HS-27A (cell line): ENCODE measurements at places on chromosomes 16 and 17.
A peak's percentile ranks its signal among the peaks of the same experiment; 100 is the strongest.

DNA sequence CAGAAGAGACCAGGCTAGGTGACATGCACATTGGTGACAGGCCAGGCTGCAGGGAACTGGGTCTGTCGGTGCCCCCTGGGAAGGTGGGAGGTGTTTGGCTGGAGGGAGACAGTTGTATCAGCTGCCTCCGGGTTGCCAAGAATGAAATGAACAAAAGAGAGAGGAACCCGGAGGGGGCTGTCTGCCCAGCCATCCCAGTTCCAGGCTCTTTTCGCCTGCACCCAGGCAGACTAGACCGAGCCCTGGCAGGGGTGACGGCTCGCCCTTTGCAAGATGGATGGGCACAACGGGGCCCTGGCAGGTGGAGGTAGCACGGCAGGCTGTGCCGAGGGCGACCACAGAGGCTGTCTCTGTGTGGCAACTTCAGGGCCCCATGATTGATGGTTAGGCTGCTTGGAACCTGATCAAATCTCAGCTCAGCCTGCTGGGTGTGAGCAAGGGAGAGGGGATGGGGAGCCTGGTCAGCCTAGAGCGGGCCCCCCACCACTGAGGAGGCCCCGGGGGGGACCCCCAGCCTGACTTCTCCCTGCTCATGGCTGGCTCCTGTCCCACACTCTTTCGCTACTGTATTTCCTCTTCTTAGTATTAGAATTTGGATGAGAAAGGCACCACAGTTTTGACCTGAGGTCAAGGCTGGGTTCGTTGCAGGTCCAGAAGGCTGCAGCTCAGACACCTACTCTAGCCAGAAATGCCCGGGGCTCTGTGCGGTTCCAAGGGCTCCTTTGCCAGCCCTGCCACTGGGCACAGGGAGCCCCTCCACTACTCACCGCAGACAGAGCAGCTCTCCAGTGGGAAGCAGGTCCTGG is 118.9 kb upstream of the CHMP6 start:
- no peak for DNase-seq

- no peak for DNase-seq
Observed at GRCh38 chr16:75495076-75495674, at the start of gene CHST6. Gene CHST6 (minus strand): TSS chr16:75495441. CDS start chr16:75479828, 15,613 bp downstream.

DNA sequence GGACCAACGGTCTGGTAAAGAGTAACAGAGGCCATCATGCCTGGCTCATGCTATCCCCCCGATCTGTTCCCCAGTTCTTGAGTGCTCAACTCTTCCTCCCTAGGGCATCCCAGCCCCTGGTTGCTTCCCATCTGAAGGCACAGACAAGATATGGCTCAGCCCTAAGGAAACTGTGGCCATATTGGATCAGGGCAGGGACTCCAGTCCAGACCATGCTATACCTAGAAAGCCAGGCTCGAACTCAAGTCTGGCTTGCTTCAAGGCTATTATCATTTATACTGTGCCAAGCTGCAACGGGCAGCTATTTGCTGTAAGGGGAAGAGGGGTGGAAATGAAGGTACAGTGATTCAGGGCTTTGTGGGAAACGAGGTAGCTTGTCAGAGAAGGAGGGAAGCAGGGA is 2.8 kb downstream of the UBTF start:
- no peak for DNase-seq

- DNase-seq = peak; percentile 8
Observed at GRCh38 chr16:80806927-80807340, 2.5 kb upstream of the CDYL2 start.

DNA sequence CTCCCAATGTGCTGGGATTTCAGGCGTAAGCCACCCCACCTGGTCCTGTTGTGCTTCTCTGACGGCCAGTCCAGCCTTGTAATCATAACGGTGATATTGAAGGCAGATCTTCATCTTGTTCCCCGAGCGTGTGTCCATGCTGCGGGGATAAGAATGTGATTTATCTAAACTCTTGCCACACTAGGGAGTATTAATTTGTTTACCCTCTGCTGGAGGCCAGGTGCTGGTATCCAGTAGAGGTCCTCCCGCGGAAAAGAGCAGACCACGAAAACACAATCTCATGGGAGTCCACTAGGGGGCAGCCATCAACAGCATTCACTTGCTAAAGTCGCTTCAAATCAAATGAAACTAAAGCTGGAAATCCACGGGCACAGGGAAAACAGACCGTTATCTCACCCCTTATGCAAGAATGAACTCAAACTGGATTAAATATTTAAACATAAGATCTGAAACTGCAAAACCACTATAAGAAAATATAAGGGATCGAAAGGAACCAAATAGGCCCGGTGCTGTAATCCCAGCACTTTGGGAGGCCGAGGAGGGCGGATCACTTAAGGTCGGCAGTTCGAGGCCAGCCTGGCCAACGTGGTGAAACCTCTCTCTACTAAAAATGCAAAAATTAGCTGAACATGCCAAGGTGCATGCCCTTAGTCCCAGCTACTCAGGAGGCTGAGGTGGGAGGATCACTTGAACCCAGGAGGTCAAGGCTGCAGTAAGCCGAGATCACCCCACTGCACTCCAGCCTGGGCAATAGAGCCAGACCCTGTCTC is 22.3 kb upstream of the RBBP6 start:
- DNase-seq = no peak

DNA sequence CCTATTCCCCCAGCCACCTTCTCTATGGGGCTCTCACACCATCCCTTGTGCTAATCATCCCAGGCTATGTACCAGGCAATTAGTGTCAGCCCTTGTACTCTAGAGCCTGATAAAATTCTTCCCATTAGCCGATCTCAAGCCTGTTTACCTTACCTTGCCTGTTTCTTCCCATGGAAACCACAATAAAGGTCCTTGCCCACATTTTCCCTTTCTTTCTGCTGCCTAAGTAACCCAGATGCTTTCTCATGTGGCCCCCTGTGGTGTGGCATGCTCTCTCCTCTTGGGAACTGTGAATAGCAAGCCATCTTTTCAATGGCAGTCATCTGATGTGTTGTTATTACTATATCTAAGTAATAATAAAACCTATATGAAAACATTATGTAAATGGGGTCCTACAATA is 265.8 kb upstream of the ELAC2 start:
- no peak for DNase-seq

DNA sequence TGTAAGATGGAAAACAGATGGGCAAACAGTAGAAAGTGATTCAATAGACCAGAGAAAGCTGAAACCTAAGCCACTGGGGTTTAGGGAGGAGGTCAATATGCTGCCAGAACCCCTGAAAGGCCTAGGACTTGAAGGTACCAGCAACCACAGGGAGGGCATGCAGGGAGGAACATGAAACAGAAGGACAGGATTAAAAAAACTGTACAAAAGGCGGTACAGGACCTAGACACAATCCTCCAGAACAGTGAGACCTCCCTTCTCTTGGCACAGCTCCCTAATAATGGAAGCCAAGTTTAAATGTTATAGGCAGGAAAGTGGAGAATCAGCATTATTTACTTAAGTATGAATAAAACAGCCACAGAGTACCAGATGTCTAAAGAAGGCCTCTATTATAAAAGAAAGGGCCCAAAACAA is 105.5 kb downstream of the SPAG9 start:
- no peak for DNase-seq

GRCh38 chr16:5580296-5580695 is 482.7 kb upstream of the EEF2KMT start:
- no peak for DNase-seq

GRCh38 chr17:75695830-75696271 is 25.4 kb upstream of the ITGB4 start:
- no peak for DNase-seq

- DNase-seq = no peak
Observed at GRCh38 chr17:76996741-76997694, 128.8 kb downstream of the MGAT5B start.

- DNase-seq = no peak
Observed at GRCh38 chr16:31377210-31377903, 15.8 kb upstream of the ITGAD start.

DNA sequence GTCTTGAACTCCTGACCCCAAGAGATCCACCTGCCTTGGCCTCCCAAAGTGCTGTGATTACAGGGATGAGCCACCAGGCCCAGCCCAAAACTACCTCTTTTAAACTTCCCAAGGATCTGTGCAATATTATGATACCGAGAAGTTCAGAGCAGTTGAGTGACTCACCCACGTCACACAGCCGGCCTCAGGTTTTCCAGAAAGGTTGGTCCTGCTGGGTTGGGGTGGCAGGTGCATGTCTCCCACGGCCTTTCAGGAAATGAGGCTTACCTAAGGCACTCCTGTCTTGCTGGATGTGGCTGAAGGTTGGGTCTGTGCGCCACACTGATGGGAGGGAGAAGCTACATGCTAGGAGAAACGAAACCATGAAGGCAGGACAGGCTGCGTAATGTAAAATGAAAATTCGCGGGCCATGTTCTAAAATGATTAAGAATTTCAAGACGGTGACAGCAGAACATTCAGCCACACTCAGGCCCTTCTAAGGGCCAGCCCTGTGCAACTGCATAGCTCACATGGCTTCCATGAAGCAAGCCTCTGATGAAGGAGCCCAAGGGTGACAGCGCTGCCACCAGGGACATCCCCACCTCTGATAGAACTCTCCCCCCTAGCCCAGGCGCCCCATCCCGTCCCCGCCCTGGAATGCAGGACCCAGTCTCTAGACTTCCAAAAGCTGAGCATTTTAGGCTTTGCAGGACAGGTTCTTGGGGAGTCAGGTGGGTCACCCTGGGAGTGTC is 6.6 kb upstream of the GLIS2 start:
- DNase-seq = no peak

- DNase-seq = no peak
Observed at GRCh38 chr17:53560953-53561352, 261.8 kb upstream of the KIF2B start.

GRCh38 chr16:16019488-16019887 is 70.1 kb downstream of the ABCC1 start:
- DNase-seq = peak; percentile 68

- DNase-seq = no peak
Observed at GRCh38 chr17:68094481-68095078, 59.0 kb downstream of the KPNA2 start.

DNA sequence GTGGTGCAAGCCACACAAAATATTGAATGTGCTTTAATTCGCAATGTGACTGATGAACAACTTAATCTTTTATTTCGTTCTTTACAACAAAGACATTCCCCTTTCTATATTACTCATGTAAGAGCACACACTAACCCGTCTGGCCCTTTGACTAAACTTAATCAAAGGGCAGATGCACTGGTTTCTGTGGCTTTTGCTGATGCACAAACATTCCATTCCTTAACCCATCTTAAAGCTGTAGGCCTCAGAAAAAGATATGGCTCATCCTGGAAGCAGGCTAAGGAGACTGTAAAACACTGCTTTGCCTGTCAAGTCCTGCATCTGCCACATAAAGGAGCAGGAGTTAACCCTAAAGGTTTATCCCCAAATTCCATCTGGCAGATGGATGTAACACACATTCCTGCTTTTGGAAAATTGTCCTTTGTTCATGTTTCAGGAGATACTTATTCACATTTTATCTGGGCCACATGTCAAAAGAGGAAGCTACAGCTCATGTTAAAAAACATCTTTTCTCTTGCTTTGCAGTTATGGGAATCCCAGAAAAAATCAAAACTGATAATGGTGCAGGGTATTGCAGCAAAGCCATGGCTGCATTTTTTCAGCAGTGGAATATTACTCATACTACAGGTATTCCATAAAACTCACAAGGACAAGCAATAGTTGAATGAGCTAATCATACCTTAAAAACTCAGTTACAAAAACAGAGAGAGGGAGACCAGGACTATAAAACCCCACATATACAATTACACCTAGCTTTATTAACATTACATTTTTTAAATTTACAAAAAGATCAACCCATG is 137.2 kb downstream of the AHSP start:
- no peak for DNase-seq

DNA sequence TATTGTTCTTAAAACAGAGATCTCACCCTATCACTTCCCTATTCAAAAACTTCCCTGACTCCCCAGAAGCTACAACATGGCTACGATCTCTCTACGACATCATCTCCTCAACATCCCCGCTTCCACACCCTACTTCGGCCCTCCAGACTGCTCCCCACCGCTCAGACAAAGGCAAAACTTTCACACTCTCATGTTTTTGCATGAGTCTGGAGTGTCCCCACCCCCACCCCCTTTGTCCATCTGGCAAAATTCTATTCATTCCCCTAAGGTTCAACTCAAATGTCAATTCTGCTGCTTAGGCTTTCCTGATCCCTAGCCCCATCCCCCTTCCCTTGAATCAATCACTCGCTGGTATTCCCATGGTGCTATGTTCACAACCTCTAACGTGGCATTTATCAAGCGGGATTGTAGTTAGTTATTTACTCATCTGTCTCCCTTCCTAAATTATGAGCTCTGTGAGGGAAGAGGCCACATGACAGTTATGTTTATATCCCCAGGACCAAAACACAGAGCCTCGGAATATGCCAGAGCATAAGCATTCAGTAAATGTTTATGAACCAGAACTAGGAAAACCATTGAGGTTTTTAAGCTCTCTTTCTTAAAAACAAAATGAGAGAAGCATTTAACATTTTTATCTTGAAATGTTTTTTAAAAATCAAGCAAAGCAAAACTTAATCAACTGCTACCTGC is 55.9 kb downstream of the STX8 start:
- no peak for DNase-seq

- DNase-seq = no peak
Observed at GRCh38 chr16:72455743-72456659, 284.0 kb upstream of the PMFBP1 start.

GRCh38 chr17:36000732-36001109 is 632 bp downstream of the CCL15 start:
- no peak for DNase-seq

GRCh38 chr16:47026947-47027346 is 53.5 kb upstream of the DNAJA2 start:
- DNase-seq = no peak

DNA sequence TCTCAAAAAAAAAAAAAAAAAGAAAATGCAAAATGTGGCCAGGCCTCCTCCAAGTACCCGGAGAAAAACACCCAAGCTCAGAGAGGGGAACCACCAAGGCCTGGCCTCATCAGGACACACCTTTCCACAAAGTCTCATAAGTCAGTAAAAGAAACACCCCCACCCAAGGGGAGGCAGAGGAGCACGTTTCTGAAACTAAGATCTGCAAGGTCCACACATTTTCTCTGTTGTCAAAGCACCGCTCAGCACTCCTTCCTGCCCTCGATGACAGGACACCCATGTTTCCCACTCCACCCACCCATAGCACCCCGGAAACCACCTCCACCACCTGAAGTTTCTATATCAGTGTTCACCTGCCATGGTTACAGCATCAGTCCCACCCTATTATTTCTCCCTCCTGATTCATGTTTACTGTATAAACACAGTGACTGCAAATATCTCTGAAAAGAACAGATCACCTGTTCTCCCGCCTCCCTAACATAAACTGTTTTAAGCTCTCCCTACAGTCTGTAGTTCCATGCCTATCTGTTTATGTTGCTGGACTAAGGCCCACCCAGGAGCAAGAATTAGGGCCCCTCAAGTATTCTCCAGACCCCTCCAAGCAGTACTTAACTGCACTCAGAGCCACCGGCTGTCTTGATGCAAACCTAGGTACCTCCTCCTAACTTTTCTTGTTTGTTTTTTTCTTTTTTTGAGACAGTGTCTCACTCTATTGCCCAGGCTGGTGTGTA is 2.0 kb downstream of the CORO7 start:
- DNase-seq = no peak

GRCh38 chr16:31705371-31705770 is 168.2 kb upstream of the ZNF267 start:
- no peak for DNase-seq

GRCh38 chr17:33580215-33580614 is 287.1 kb upstream of the ASIC2 start:
- no peak for DNase-seq

GRCh38 chr16:9327253-9327652 is 235.8 kb downstream of the HAPSTR1 start:
- no peak for DNase-seq
